Stimulated activated CD4-positive, alpha-beta T cell treated with anti-CD3 and anti-CD28 coated beads, Interleukin-1b, Interleukin-23, amount 100 ng/mL, for 4 hours (primary cell): ENCODE measurements at places on chromosomes 11 and 22.

DNA sequence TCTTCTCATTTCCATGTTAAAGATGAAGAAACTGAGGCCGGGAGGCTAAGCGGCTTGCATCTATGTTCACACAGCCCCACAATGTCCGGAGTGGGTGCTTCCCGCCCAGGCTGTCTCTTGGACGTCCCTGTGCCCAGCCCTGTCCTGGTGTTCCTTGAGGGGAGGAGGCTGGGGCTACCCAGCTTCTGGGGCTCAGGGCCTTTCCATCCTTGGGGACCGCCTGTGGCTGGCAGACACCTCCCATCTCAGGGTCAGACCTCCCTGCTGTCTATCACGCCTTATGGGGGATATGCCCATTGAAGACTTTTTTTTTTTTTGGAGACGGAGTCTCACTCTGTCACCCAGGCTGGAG, 95.5 kb downstream of the WNT7B start:
- no peak for DNase-seq

GRCh38 chr22:41915035-41915785, at the start of gene SHISA8:
TSS of gene SHISA8 (minus strand) at chr22:41915074. CDS start at chr22:41914667, 407 bp downstream.
- peak; percentile 62 for DNase-seq

DNA sequence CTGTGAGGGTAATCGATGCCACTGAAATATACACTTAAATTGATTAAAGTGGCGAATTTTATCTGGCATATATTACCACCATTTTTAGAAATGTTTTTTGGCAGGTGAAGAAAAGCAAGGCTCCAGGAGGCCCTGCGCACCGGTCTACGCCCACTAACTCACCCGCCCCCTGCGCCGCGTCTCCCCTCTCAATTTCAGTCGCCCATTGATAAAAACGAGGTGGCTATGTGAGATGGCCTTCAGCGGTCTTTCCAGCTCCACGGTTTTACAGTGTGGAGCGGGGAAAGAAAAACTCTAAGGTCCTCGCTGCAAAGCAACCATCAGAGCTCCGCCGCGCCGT, 602 bp upstream of the AQP11 start:
- no peak for DNase-seq

- DNase-seq, result no peak
Measured at GRCh38 chr11:132140056-132140455, 769.6 kb downstream of the NTM start.

GRCh38 chr11:108319541-108320145, 96.8 kb downstream of the ATM start:
- no peak for DNase-seq

- no peak for DNase-seq
Measured at GRCh38 chr11:65211293-65212105, 29.8 kb downstream of the CAPN1 start.

GRCh38 chr11:8338138-8338537, 74.5 kb upstream of the LMO1 start:
- DNase-seq, result no peak

GRCh38 chr11:111531687-111532364, 8.7 kb upstream of the LAYN start:
- DNase-seq, result peak; percentile 40

- no peak for DNase-seq
Measured at GRCh38 chr11:66243782-66244535, 24.5 kb upstream of the RAB1B start.
